Central memory CD8-positive, alpha-beta T cell (primary cell): ENCODE measurements at places on chromosomes 5 and 9.

DNA sequence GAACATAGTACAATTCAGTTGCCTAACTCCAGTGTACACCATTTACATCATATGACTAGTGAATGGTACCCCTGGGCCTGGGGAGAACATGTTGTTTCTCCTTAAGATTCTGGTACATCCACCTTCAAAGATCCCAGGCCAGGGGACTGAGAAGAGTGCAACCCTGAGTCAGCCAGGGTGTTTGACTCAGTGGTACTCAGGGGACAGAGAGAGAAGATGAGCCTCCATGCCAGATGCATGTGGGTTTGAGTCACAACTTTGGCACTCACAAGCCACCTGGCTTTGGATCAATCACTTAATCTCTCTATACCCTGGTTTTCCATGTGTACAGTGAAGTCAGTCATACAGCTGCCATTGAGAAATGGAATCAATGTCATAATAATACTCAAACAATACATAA, 53.7 kb downstream of the MAP1B start:
- DNase-seq = no peak

GRCh38 chr9:4297151-4297785, 2.6 kb downstream of the GLIS3 start:
- DNase-seq = peak; percentile 15

DNA sequence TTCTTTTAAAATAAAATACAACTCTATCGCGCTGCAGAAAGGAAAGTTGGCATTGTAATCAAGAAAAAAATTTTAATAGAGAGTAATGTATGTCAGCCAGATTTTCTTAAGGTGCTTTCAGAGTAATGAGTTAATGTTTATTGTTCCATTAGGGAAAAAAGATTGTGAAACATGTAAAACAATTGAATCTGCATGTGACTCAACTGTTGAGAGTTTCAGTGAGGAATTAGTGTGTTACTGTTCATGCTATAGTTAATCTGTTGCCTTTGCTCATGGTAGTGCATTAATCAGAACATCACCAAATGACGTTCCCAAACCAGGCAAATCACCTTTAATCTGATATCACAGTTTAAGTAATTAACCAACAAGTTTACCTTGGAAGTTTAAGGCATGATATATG, 600.5 kb downstream of the NR2F1-AS1 start:
- no peak for DNase-seq

DNA sequence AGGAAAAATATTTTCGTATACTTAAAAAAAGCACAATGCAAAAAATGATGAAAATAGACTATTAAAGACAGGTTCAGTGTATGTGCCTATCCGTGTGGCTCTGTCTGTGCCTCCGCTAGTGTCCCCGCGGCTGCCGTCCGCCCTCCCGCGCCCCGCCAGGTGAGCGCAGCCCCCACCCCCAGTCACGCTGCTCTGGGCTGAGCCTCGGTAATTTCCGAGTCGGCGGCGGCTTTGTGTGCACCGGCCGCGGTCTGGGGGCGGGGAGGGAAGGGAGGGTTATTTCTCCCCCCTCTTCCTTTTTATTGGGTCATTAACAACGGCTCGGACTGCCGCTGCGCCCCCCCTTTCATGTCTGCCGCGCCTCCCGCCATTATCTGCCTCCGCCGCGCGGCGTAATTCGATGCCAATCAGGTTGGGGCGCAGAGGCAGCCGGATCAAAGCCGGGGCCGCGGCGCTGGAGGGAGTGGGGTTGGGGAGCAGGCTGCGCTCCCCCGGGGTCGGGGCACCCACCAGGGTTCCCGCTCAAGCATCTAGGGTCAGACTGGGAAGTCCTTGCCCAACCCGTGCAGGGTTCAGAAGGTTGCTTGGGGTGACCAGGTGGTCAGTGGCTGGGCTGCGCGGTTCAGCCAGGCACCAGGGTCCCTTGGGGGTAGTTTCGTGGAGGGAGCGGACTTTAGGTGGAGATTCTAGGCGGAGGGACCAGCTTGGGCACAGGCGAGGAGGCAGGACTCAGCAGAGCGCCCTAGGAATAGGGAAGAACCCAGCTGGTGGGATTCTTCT, 39.5 kb upstream of the PSD2 start:
- no peak for DNase-seq

DNA sequence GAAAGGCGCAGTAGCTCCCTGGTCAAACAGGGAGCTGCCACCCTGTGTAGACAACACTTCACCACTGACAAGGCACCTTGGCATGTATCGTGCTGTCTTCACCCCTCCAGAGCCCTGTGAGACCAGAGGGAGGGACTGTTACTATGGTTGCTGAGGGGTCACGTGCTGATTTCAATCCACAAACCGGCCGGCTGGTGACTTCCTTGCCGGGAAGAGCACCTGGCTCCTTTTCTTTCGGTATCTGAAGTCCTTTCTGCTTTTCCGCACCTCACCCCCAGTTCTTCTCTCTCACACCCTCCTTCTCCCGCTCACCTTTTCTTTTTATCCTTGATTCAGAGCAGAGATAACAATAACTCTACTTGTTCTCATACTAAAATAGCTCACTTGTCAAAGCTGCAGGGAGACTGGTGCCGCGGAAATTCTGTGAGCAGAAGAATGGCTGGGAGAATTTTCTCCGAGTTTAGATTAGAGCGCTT, 327.2 kb downstream of the ZSWIM6 start:
- no peak for DNase-seq

DNA sequence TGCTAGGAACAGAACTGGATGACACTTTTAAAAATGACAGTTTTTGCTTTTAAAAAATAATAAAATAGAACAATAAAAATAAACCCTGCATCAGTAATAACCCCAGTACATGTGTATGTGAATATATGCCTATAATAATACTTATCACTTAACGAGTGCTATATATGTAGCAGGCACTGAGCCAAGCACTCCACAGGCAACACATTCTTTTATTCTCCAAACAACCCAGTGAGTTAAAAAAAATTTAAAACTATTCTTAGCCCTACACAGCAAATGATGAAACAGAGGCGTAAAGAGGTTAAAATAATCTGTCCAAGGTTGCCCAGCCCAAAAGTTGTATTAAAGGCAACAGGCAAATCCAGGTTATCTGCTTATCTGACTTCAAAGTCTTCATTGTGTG, 124.5 kb upstream of the SMIM23 start:
- DNase-seq = no peak

GRCh38 chr5:6190838-6191237, 187.5 kb downstream of the MED10 start:
- DNase-seq = no peak

GRCh38 chr9:115114546-115114945, 3.4 kb downstream of the TNC start:
- no peak for DNase-seq

DNA sequence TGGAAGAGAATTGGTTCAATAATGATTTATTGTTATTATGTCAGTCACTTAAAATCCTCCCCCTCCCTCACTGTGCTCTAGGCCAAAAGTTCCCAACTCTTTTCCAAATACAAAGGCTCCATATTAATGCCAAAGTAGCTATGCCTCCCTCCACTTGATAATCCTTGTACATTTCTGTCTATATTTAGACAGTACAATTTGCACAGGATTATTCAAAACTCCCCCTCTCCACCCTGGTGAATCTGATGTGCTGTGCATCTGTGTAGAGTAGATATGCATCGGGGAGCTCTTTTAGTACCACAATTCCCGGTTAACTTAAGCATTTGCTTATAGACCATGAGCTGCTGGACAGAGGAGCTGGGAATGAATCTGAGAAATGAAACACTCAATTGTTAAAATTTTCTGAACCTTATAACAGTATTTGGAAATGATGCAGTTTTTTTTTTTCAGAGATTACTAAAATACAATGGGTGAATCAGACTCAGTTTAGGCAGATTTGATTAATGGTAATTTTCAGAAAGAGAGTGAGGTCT, 27.6 kb downstream of the GLRA1 start:
- DNase-seq = no peak

DNA sequence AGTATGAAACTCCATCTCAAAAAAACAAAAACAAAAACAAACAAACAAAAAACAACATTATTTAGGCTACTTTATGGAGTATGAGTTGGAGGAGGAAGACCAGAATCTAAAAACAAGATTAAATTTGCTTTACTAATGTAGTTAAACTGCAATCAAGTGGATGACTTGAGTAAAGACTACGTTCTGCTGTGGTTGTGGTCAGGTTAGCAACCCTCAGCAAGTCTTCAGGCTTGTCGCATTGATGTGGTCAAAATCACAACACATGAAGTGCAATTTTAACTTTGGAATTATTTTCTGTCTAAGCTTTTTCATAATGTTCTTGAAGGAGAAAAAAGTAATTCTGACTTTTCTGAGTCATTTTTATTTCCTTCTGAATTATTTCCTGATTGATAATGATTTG, 43.1 kb downstream of the PDE6A start:
- DNase-seq = no peak

DNA sequence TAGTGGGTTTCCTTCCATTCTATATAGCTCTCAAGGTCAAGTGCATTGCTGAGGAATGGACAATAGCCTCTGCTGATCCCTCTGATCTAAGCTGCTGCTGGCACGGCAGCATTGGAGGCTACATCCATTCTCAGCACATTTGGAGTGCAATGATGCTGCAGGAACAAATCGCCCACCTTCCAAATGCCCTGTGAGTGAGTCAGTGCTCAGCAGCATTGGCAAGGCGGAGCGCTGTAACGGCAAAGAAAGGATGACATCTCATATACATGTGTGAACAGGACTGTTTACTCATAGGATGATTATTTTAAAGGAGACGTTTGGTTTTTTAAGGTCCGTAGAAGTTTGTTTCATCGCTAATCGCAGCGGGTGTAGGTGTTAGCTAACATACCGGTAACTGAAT, 408.7 kb downstream of the ARHGEF28 start:
- DNase-seq = no peak

GRCh38 chr5:155418960-155419579, 405.5 kb downstream of the KIF4B start:
- DNase-seq = no peak
